ENCODE measurements at places on chromosomes 13 and 19.

GRCh38 chr19:48737360-48737998 lies 2.9 kb downstream of the RASIP1 start:
- no peak for DNase-seq

DNA sequence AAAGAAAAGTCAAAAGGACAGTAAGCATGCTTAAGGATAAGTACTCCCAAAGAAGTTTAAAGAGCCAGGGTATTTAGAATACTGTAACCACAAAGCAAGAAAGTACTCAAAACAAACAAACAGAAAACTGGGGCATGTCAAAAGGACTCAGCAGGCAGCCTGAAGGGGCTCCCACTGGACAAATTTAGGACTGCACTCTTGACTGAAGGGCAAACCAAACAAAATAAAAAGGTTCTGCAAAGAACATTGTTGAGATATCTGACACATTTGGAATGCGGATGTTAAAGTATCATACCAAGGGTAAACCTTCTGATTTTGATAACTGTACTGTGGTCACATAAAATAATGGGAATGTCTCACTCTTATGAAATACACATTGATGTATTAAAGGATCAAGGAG lies 157.4 kb downstream of the TNFSF13B start:
- no peak for DNase-seq

GRCh38 chr13:27298849-27299248 lies 28.2 kb downstream of the RASL11A start:
- DNase-seq: no peak

GRCh38 chr19:35316560-35316959 lies 12.4 kb upstream of the CD22 start:
- no peak for DNase-seq

Measured in WERI-Rb-1 (cell line).